Stimulated activated CD8-positive, alpha-beta memory T cell treated with anti-CD3 and anti-CD28 coated beads, Interleukin-7, amount 100 ng/mL, for 48 hours (primary cell): ENCODE measurements at places on chromosomes 4 and X.

GRCh38 chrX:101117701-101118100, 19.7 kb downstream of the CENPI start:
- DNase-seq: no peak

- DNase-seq: no peak
These were observed 892.4 kb upstream of the TENM3 start for GRCh38 chr4:181350615-181351415.

GRCh38 chr4:79678472-79679202, 270.6 kb upstream of the GK2 start:
- DNase-seq: no peak

DNA sequence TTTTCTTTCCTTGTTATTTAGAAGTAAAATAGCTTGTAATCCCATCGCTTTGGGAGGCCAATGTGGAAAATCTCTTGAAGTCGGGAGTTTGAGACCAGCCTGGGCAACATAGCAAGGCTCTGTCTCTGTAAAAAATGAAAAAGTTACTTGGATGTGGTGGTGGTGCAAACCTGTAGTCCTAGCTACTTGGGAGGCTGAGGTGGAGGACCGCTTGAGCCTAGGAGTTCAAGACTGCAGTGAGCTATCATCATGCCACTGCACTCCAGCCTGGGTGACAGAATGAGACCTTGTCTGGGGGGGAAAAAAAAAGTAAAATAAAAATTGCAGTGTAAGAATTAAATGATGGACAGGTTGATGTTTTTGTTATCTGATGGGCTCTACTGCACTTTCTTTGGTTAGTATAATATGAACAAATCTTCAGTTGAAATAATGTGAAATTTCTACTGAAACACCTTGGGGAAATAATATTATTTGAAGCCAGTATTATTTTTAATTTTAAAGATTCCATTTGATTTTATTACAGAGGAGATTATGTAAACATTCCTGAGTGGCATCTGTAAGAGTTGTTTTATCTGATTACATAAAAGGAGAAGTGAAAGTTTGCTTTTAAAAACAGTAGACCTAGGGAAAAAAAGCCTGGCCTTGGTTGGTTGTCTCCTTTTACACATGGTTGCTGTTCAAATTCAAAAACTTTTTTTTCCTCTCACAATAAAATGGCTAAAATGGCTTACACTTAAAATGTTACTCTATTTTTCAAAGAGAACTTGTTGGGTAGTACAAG, 10.5 kb upstream of the NDUFC1 start:
- DNase-seq: no peak

GRCh38 chrX:40644176-40644575, 3.2 kb downstream of the CXorf38 start:
- DNase-seq: no peak

- DNase-seq: no peak
These were observed 61.1 kb downstream of the CPEB2 start for GRCh38 chr4:15063341-15063740.
